ENCODE measurements at places on chromosomes 1 and 21.

- DNase-seq = no peak
These were observed 149.4 kb downstream of the TRABD2B start for GRCh38 chr1:47847763-47848162.

- DNase-seq = no peak
These were observed 15.1 kb upstream of the EPB41 start for GRCh38 chr1:28899267-28899666.

- no peak for DNase-seq
These were observed 143.0 kb upstream of the MAGI3 start for GRCh38 chr1:113247355-113247754.

GRCh38 chr1:21899987-21900386, 37.1 kb downstream of the HSPG2 start:
- peak; percentile 67 for DNase-seq

DNA sequence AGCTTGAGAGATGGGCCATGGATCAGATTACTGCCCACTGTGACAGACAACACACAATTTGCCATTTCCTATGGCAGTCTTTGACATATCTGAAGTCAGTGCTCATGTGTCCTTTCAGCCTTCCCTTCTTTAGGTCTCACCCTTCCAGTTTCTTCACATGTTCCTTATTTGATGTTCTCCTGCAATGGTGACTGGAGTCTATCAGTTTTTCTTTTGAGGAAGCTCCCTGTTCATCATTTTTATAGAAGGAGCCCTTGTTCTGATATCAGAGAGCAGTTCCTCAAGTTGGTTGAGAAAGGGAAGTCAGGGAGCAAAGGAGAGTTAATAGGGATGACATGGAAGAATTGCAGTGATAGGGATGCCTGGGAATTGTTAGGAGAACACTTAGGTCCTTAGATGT, 42.2 kb downstream of the DISC1 start:
- no peak for DNase-seq

- peak; percentile 52 for DNase-seq
These were observed 300.0 kb downstream of the RRAGC start for GRCh38 chr1:38559446-38560165.

GRCh38 chr1:173333581-173333980, 126.5 kb upstream of the TNFSF4 start:
- DNase-seq = peak; percentile 8

DNA sequence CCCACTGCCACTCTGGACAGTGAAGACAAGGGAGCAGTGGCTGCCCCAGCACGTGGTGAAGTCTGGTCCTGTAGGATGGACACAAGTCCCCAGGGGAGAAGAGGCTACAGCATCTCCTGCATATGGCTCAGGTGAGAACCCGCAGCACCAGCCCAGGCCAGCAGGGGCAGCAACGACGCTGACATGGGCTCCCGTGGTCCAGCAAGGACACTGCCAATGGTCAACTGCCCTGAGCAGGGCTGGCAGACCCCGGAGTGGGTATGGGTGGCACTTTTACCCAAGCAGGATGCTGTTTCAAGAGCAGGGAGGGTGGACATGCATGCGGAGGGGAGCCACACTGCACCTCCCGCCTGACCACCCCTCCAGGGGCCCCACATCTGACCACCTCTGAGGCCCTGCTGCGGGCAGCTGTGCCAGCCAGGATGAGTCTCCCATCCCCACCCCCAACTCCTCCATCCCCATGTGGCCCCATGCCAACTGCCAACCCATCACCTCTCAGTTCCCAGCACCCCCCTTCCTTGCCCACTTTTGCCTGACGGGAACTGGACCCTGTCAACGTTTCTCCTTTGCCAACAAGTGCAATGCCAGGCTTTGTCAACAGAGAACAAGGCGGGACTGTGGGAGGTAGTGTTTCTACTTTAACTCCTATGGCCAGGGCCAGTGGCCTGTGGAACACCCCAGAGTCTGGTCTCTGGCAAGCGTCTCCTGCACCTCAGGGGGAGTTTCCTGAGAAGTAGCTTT, 8.6 kb downstream of the MORN1 start:
- DNase-seq = peak; percentile 51
